ENCODE measurements at places on chromosomes 1 and 21. TPM values are rescaled to one million over a fixed set of nuclear protein-coding genes. Genes with fewer than 3 reads are reported as not detected.
A peak's percentile ranks its signal among the peaks of the same experiment; 100 is the strongest.

TSHB gene
- not detected for total RNA-seq

ERICH3 gene
- not detected for total RNA-seq

AGMAT gene
- 9.4 TPM for total RNA-seq

DNA sequence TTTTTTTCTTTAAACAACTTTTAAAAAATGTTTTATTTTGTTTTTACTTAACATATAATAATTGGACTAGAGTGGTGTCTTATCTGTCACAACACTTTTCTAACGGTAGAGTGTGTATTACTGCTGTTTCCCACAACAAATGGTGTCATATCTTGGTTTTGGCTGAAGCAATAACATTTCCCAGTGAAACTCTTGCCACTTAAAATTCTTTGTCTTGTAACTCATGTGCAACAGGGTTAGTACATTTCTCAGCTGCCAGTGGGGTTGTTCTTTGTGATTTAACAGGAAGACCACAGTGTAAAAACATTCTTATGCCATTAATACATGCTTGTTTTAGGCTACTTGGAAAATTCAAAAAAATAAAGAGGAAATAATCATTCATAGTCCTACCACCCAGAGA, 43.5 kb downstream of the ALPL start:
- no peak for DNase-seq
- no peak overlapping the region for H3K4me3 ChIP-seq
- peaks cover 8% of the 10 kb centered on the region for H3K27me3 ChIP-seq
- H3K27ac ChIP-seq, result no peak overlapping the region

OR2L8 gene
- not detected for total RNA-seq

- peaks cover 2% of the 10 kb centered on the region for H3K4me1 ChIP-seq
- no peaks in the 10 kb centered on the region for H3K27me3 ChIP-seq
- H3K27ac ChIP-seq, result no peak overlapping the region
- H3K36me3 ChIP-seq, result no peaks in the 10 kb centered on the region
Measured at GRCh38 chr1:2175055-2175414, 19.5 kb downstream of the FAAP20 start.

VWA5B1 gene
- not detected for total RNA-seq

- H3K4me1 ChIP-seq, result no peaks in the 10 kb centered on the region
- H3K4me3 ChIP-seq, result no peak overlapping the region
- peaks cover 84% of the 10 kb centered on the region for H3K27me3 ChIP-seq
- H3K27ac ChIP-seq, result no peak overlapping the region
- no peak for DNase-seq
Measured at GRCh38 chr1:60886793-60887331, 195.5 kb upstream of the NFIA start.

DNA sequence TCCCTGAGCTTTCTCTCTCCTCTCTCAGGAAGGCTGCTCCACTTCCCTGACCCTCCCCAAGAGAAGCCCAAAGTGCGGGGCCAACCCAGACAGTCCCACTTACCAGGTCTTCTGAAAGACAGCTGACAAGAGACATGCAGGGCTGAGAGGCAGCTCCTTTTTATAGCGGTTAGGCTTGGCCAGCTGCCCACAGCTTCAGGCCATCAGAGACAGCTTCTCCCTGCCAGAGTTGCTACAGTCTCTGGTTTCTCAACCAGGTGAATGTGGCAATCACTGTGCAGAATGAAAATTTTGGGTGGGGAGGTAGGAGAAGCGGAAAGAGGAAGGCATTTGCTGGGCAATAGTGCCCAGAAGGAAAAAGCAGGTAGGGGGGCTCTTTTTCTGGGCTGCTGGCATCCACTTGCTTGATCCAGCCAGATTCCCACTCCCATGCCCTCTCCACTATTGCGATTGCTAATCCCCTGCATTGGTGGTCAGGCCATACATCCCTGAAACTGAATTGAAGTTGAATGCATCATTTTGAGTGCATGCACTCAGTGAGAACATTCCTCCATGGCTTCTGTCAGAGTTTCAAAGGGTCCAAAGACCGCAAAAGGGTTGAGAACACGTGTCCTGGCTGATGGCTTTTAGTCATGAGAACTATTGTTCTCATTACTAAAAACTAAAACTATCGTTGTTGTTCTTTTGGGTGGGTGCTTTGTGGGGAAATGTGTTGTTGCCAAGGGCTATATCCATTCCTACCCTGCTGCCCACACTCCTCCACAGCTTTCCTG, at the start of gene S100A8:
S100A8 (minus strand) TSS at position 136 of the 773 bp plus-strand sequence. CDS start 538 bp downstream, outside the sequence.
- H3K27ac ChIP-seq, result no peak within 1 kb of the TSS
- H3K4me1 ChIP-seq, result peaks cover 29% of the 10 kb centered on the region
- peaks cover 21% of the 10 kb centered on the region for H3K27me3 ChIP-seq
- H3K4me3 ChIP-seq, result no peak within 1 kb of the TSS

GRCh38 chr1:234091876-234092275, 187.4 kb downstream of the SLC35F3 start:
- no peak overlapping the region for H3K4me3 ChIP-seq
- H3K36me3 ChIP-seq, result peaks cover 13% of the 10 kb centered on the region
- no peaks in the 10 kb centered on the region for H3K27me3 ChIP-seq
- no peaks in the 10 kb centered on the region for H3K4me1 ChIP-seq
- no peak overlapping the region for H3K27ac ChIP-seq

- H3K4me3 ChIP-seq, result no peak overlapping the region
- no peak overlapping the region for H3K27ac ChIP-seq
- H3K27me3 ChIP-seq, result no peaks in the 10 kb centered on the region
- H3K4me1 ChIP-seq, result peaks cover 44% of the 10 kb centered on the region
- peak; percentile 78 for DNase-seq
Measured at GRCh38 chr1:213127074-213127473, 76.0 kb downstream of the RPS6KC1 start.

GRCh38 chr1:64487061-64487460, 17.1 kb downstream of the CACHD1 start:
- no peak overlapping the region for H3K4me3 ChIP-seq
- no peak for DNase-seq
- no peak overlapping the region for H3K27ac ChIP-seq
- peaks cover 15% of the 10 kb centered on the region for H3K4me1 ChIP-seq
- H3K36me3 ChIP-seq, result no peaks in the 10 kb centered on the region

DNA sequence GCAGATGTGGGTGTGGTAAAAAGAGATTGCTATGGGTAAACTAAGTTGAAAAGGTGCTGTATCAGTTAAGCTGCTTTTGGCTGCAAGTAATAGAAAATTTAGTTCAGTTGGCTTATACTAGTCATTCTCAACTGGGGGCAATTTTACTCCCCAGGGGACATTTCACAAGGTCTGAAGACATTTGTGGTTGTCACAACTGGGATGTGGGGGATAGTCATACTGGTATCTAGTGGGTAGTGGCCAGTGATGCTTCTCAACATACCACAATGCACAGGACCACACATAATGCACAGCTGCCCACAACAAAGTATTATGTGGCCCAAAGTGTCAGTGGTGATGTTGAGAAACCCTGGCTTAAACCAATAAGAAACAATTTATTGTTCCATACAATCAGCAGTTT, 31.4 kb downstream of the SERTAD4 start:
- H3K4me1 ChIP-seq, result peaks cover 5% of the 10 kb centered on the region
- no peak overlapping the region for H3K27ac ChIP-seq
- no peaks in the 10 kb centered on the region for H3K36me3 ChIP-seq
- DNase-seq, result no peak
- H3K4me3 ChIP-seq, result no peak overlapping the region

GRCh38 chr1:223683586-223684487, 18.3 kb upstream of the CAPN8 start:
- peaks cover 3% of the 10 kb centered on the region for H3K4me1 ChIP-seq
- H3K27ac ChIP-seq, result no peak overlapping the region
- H3K36me3 ChIP-seq, result no peaks in the 10 kb centered on the region
- no peak overlapping the region for H3K4me3 ChIP-seq
- no peaks in the 10 kb centered on the region for H3K27me3 ChIP-seq
- peak; percentile 90 for DNase-seq

NOS1AP gene
- 2.6 TPM for total RNA-seq

DNA sequence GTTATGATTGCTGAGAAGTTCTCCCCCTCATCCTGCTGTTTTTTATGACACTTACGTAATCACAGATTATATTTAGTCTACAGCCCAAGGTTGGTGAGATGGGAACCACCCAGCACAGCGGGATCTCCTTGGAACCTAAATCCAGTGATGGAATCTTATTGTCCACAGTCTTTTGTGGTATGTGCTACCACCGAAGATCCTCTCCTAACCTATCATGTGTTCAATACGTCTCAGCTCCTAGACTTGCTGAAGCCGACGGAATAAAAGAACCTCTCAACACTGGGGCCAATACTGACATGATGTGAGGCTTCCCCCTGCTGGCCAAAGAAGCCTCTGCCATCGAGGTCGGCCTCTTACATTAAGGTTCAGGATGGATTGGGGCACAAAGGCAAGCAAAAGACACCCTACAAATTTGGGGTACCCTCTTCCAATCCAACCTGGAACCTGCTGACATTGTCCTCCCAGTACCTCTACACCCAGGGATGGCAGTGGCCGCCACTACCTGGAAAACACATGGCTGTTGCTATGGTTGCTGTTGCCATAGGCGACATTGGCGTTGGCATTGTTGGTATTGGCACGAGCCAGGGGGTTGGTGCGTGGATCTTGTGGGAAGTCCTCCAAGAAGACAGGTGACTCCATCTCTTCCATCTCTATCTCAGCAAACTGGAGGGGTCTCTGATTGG, 19.4 kb upstream of the KIF21B start:
- no peaks in the 10 kb centered on the region for H3K36me3 ChIP-seq
- no peaks in the 10 kb centered on the region for H3K4me1 ChIP-seq
- no peak overlapping the region for H3K27ac ChIP-seq
- H3K27me3 ChIP-seq, result peaks cover 15% of the 10 kb centered on the region

C1orf185 gene
- total RNA-seq, result not detected

- peaks cover 34% of the 10 kb centered on the region for H3K4me1 ChIP-seq
- peak overlapping the region; percentile 78 for H3K27ac ChIP-seq
- no peak overlapping the region for H3K4me3 ChIP-seq
- no peak for DNase-seq
- H3K36me3 ChIP-seq, result no peaks in the 10 kb centered on the region
Measured at GRCh38 chr1:29648798-29649188, 412.5 kb downstream of the PTPRU start.

PLA2G2F gene
- 0.18 TPM for total RNA-seq

CNTN2 gene
- 0.12 TPM for total RNA-seq

RGS16 gene
- 1.5 TPM for total RNA-seq

GRCh38 chr1:239856924-239857323, 234.8 kb upstream of the FMN2 start:
- H3K4me1 ChIP-seq, result peaks cover 18% of the 10 kb centered on the region
- DNase-seq, result no peak
- H3K27me3 ChIP-seq, result no peaks in the 10 kb centered on the region
- H3K27ac ChIP-seq, result no peak overlapping the region
- no peaks in the 10 kb centered on the region for H3K36me3 ChIP-seq

GRCh38 chr1:11671544-11672286, 7.7 kb downstream of the FBXO6 start:
- H3K36me3 ChIP-seq, result peaks cover 2% of the 10 kb centered on the region
- no peak for DNase-seq
- H3K27ac ChIP-seq, result no peak overlapping the region
- no peaks in the 10 kb centered on the region for H3K27me3 ChIP-seq
- H3K4me1 ChIP-seq, result no peaks in the 10 kb centered on the region

DNA sequence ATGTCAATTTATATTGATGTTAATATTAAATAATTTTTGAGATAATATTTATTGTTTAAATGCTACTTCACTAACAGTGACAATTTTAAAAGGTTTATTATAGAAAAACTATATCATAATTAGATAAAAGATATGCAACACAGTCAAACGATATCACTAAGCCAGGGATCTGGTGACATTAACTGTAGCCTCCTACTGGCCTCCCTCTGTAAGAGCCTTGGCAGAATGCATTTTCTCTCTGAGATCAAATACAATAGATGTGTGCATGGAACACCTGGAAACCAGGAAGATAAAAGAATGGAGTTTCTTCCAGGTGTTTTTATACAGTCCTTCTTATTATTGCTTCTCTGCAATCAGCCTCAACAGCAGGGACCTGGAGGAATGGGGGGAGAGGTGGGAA, 1762.1 kb downstream of the BRINP3 start:
- H3K4me3 ChIP-seq, result no peak overlapping the region
- H3K27ac ChIP-seq, result no peak overlapping the region
- peaks cover 15% of the 10 kb centered on the region for H3K4me1 ChIP-seq

DNA sequence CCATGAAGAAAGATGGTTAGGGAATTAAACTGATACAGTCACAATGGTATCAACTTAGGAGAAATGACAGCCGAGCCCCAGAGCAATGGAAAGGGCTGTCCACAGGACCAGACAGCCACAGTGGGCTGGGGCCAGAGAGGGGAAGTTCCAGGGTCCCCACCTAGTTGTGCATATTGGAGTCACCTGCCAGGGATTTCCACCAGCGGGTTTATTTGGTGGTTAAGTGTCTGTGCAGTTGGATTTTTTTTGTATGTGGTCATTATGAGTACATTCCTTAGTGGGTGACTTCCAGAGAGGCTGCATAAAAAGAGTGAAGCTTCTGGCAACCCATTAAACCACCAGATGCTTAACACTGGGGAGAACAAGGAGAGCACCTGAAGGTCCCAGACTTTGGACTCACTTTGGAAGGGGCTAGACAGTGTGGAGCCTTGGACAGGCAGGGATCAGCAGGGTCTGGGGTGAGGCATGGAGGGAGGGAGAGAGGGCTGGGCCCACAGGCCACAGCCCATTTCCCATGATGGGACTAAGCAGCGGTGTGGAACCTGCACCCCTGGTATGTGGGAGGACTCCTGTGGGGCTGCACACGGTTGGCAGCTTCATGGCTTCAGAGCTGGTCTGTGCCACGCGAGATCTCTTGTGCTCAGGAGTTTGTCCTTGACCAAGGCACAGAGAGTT, 7.8 kb upstream of the PTTG1IP start:
- H3K4me3 ChIP-seq, result no peak overlapping the region
- no peaks in the 10 kb centered on the region for H3K27me3 ChIP-seq
- H3K36me3 ChIP-seq, result no peaks in the 10 kb centered on the region
- H3K4me1 ChIP-seq, result peaks cover 51% of the 10 kb centered on the region
- DNase-seq, result peak; percentile 72

- peaks cover 11% of the 10 kb centered on the region for H3K4me1 ChIP-seq
- no peaks in the 10 kb centered on the region for H3K36me3 ChIP-seq
- no peak overlapping the region for H3K4me3 ChIP-seq
- H3K27me3 ChIP-seq, result no peaks in the 10 kb centered on the region
- H3K27ac ChIP-seq, result no peak overlapping the region
- DNase-seq, result no peak
Measured at GRCh38 chr1:39122056-39122455, 82.4 kb upstream of the MACF1 start.

CLCA2 gene
- total RNA-seq, result 0.17 TPM

HES2 gene
- total RNA-seq, result 42.9 TPM

BRINP3 gene
- not detected for total RNA-seq

All from PC-3 (cell line).